ENCODE measurements at places on chromosomes 1 and 21. TPM values are rescaled to one million over a fixed set of nuclear protein-coding genes. Genes with fewer than 3 reads are reported as not detected.

DNA sequence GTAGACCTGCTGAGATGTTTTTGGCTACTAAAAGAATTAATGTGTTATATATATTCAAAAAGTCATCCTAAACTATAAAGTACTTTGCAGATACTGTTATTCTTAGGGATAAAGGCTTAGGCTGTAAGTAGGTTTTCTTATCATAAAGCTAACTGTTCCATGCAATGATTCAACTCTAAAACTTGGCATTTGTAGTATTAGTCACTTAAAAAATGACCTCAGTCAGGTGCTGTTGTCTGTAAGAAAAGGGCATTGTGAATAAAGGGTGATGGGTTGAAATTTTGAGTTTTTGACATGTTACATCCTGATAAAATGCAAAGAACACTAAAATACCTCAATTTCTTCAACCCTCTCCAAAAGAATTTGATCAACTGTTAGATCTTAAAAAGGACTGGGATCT is 32.9 kb downstream of the ADCY10 start:
- DNase-seq: no peak

DNA sequence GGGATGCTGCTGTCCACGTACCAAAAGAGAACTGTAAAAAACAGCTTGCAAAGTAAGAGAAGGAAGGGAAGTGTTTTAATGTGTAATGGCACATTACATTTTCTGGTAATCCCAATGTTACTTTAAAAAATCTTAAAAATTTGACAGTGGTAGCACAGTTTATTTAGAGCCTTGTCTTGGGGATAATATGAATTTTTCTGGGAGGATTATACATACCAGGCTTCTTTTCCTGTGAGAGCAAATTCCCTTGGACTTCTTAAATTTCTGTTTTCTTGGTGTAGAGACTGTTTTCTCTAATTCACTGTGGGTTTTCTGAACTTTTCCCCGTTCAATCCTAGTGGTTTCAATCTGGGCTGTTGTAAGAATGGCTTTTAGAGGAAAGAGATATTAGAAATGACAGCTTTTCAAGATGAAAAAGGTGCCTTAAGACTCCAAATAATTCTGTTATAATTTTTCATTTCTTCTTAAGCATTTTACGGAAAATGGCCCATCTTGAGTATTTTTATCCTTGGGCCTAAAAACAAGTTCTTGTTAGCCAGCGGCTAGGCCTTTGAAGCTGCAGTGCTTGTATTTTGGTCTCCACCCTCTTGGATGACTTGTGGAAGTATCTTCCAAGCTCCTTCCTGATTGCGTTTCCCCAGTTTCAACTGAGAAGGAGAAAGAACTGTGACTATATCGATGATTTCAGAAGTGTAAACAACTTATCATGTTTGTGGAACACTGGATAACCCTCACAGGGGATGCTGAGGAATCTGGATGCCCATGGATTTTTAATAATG is 70.0 kb downstream of the LEPR start:
- DNase-seq: no peak

DNA sequence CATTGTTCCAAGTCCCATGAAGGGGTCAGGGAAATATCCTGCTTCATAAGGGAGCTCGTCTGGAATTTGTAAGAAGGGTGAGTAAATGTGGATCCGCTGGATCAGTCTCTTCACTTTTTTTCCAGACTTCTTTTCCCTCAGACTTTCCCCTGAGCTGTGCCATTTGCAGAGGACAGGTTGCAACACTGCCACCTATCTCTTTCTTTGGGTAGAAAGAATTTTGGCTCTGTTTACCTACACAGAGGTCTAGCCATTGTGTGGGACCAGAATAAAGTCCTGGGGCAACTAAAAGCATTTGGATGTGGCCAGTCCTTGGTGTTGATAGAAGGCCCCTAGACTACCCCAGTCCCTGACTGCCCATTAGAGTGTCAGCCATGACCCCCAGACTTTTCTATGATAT is 1146.7 kb upstream of the PRMT6 start:
- DNase-seq: no peak

- DNase-seq: no peak
Measured at GRCh38 chr1:52139817-52140540, 1.9 kb upstream of the ZFYVE9 start.

Gene ZNF496
- 28.0 TPM for total RNA-seq

Data from upper lobe of right lung (tissue), 1 donor.